MG63 (cell line): ENCODE measurements at places on chromosomes 3 and 15.
A peak's percentile ranks its signal among the peaks of the same experiment; 100 is the strongest.

DNA sequence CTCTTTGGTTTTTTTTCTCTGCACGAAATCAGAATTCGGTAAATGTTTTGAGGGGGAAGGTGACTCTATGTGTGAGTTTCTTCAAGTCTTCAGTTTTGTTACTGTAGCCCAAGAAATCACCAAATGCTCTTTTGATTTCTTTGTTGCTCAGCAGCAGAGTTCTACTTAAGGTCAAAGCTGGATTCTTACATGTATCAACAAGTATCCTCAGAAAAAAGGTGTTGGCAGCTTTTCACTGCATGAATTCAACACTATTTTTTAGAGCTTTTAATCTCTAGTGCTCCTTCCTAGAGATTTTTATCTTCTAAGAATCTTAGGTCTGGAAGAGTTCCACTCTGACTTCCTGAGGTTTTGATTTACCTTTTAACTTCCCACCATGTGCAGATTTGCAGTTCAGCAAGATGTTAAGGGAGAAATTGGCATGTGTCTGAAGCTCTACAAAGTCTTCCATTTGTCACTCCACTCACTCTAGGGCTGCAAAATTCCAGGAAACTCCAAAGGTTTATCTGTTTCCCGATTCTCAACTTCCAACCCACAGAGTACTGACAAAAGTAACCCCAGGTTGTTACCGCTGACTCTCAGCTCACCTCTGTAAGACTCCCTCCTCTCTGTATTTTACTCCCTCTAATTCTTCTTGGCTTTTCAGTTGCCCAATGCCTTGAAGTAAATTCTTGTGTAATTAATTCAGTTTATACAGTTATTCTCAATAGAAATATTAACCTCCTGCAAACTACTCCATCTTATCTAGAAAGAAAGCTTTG lies 13.3 kb upstream of the CD200 start:
- no peak for DNase-seq

GRCh38 chr3:16253601-16254000 lies 11.1 kb downstream of the DPH3 start:
- no peak for DNase-seq

GRCh38 chr3:192637803-192638202 lies 89.5 kb downstream of the FGF12 start:
- no peak for DNase-seq

GRCh38 chr3:143770391-143770790 lies 77.9 kb downstream of the SLC9A9 start:
- no peak for DNase-seq

- DNase-seq, result peak; percentile 50
Measured at GRCh38 chr3:81743096-81744025, 18.1 kb downstream of the GBE1 start.
